ENCODE measurements at places on chromosomes 16 and 17.

- peak; percentile 93 for DNase-seq
Measured at GRCh38 chr16:83513008-83513755, 294.6 kb upstream of the HSBP1 start.

GRCh38 chr17:38653230-38653629 lies 21.5 kb downstream of the EPOP start:
- DNase-seq: no peak

DNA sequence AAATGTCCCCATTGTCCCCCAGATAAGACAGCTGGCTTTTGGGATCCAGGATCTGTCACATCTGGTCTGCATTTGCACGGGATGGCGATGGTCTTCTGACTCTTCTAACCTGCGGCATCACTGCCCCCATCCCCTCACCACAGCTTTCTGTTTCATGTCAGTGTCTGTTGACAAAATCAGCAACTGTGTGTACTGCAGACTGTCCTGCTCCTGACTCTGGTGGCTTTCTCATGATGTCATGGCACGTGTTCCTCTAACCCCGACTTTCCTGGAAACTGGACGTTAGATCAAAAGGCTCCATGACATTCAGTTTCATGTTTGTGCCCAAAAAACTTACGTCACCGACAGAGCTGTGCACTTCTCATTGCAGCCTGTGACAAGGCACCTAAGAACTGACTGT lies 30.1 kb upstream of the CPNE2 start:
- DNase-seq: no peak

DNA sequence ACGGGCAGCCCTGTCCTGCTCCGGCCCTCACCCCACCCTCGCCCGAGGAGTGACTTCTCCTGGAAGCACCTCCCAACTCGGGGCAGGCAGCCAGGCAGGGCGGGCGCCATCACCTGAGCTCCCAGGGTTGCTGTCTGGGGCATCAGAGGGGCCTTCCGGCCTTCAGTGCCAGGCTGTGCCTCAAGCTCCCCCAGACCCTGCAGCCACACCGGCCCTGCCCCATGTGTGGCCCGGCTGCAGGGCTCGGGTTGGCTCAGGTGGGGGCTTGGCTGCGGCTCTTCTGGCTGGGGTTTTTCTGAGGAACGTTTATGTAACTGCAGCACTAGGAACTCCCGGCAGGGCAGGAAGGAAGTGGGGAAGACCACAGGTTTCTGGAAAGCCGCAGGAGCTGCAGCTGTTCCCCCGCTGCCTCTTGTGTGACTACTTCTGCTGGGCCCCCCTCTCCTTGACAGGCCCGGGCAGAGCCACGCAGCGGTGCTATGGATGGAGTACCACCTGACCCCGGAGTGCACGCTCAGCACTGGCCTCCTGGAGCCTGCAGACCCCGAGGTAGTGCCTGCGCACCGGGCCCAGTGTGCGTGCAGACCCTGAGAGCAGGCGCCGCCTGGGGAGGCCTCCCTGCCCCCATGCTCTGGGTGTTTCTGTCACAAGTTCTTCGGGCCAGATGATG lies 45.6 kb downstream of the PRMT7 start:
- DNase-seq: no peak

DNA sequence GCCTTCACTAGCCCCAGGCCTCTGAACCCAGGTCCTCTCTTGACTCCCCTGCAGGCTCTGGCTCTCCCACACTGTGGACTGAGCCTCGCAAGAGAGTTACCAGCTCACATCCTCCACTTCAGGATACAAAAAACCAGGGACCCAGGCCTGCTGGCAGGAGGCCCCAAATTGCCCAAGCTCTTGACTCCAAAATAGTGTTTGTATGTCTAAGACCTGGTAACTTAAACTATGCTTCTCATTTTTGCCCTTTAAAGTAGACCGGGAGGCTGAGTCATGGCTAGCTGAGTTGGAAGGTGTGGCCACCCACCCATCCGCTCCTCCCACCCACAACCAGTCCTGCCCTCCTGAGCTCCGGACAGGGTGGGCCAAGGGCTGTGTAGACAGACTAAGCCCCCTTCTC lies 250.0 kb downstream of the SOX9 start:
- DNase-seq: peak; percentile 55

- DNase-seq: no peak
Measured at GRCh38 chr16:85457366-85457765, 155.8 kb upstream of the GSE1 start.

GRCh38 chr16:75342308-75342811 lies 90.9 kb upstream of the BCAR1 start:
- peak; percentile 43 for DNase-seq

DNA sequence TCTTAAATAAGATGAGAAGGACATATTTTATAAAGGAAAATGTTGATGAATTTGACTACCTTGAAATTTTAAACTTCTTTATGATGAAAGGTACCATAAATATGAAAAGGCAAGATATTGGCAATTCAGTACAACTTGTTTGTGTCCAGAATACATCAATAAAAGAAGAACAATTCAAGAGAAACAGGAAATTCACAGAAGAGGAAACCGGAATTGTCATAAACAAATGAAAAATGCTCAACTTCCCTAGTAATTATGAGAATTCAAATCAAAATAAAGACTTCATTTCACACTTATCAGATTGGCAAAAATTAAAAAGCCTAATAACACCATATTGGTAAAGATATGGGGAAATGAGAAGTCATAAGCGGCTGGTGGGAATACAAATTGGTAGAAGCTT lies 54.3 kb downstream of the WSB1 start:
- no peak for DNase-seq

DNA sequence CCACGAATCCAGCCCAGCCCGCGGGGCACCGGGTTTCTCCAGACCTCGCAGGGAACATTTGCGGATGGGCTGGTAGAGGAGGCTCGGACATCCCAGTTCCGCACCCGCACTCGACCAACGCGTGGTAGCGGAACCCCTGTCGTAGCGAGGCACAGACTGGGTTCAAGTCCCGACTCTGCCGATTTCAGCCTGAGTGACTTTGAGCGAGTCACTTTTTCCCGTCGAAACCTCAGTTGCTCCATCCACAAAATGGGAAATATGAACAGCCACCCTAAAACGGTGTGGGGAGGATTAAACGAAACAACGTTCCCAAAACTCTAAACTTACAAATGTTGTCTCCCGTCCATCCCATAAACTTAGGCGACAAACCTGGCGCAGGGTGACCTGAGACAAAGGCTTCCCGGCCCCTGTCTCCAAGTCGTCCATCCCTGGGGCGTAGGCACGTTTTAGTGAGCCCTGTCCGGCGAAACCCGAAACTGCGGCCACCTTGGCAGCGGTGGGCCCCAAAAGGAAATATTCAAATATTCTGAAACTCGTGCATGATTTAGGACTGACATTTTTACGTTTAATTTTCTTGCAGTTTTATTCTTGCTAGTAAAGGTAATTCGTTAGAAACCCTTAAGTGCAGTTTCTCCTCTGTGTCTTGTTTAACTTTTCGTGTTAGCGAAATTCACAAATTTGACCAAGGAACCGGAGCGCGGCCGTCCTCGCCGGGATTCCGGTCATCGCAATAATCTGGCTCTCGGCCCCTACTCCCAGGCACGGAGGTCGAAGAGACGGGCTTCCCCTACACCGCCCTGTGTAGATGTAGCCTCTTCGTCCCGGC lies 1.9 kb upstream of the MLLT6 start:
- DNase-seq: no peak

DNA sequence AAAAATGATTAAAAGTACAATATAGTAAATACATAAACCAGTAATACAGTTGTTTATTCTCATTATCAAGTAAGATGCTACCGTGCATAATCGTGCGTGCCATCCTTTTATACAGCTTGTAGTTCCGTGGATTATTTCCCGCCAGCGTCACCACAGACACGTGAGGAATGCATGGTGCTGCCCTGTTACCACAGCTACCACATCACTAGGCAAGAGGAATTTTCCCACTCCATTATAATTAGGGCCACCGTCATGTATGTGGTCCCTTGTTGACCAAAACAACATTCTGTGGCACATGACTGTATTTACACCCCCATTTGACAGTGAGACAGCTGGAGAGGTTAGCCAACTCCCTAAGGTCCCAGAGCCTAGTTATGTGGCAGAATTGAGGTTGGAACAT lies 30.5 kb upstream of the LGALS9 start:
- no peak for DNase-seq

DNA sequence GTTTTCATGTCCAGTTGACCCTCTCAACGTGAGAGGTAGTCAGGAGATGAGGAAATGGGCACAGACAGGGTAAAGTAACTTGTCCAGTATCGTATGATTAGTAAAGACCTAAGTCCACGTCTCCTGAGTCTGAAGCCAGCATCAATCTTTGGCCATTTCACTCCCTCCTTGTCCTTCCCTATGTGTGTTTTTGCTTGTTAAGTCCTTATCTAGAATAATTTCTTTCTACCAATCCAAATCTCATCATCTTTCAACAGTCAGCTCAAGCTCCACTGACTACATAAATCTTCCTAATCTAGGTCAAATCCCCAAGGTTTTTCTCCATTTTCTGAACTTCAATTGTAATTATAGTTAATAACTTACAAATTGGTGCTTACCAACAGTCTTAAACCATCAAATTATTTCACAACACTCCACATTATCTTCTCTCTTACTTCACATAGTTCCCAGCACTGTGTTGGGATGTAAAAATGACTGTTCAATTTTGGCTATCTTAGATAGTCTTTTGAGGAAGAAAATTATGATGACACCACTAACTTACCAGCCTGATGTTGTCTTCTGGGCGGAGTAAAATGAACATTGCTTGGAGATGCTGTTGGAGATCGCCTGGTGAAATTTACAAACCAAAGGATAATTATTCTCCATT lies 72.3 kb upstream of the CORO6 start:
- DNase-seq: no peak

GRCh38 chr17:40493697-40494096 lies 7.7 kb downstream of the TNS4 start:
- DNase-seq: no peak

DNA sequence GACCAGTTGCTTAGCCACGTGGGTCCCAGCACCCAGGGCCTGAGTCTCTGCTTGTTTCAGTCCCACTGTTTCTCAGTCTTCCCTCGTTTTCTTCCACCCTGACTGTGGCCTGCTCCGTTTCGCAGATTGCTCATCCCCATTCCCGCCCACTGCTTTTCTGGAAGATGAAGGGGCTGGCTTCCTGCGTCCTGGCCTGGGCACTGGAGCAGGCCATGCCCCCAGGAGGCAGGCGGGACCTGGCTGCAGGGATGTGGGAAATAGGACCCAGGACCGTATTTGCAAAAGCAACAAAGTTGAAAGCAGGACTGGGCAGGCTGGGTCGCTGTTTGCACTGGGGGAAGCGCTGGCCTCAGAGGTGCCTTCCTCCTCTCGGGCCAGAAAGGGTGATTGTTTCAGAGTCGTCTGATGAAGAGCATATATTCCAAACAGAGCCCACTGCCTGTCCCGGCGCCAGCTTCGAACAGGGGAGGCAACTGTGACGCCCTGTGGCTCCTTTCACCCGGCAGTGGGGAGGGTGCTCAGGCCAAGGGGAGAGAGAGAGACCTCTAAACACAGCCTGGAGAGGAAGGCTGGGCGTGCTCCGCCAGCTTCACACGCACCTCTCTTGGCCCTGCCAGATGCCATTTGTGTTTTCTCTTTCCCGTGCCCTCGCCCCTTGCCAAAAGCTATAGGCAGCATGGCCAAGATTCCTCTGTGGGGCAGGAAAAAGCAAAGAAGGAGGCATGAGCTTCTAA lies 108.6 kb downstream of the CMIP start:
- DNase-seq: no peak

GRCh38 chr16:22677024-22677830 lies 136.7 kb upstream of the HS3ST2 start:
- no peak for DNase-seq

DNA sequence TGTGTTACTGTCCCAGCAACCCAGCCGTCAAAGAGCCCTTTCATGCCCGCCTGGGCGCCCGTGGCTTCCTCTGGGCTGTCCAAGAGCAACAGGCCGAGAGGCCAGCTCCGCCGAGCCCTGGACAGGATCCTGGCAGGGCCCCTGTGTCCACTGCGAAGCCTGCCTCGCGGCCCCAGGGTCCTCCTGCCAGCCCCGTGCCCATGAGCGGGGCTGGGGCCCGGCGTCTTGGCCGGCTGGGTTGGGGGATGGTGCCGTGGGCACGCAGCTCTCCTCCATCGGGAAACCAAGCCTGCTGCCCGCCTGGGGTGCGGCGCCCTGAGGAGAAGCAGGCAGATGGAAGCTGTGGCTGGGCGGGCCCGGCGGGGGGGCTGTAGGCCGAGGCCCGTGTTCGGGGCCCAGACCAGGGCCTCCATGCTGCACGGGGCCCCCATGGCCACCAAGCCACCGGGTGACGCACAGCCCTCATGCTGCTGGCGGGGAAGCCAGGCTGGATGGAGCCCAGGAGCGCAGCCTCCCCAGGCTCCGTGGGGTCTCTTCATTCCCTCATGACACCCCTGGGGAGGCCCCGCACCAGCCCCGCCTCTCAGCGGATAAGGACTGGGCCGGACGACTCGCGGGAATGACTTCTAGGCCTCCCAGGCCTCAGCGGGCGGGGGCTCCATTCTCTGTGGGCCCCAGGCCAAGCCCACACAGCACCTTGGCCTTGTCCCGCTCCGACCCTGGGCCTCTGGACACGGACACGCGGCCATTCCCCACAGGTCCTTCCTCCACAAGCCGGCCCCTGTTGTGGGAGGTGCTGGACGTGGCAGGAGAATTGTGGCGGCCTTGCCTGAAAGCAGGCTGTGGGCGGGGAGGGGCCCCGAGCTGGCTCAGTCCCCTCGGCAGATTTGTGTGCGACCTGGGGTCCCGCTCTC lies at the start of gene C1QTNF8:
C1QTNF8 (minus strand) TSS at position 76 of the 914 bp plus-strand sequence. CDS start 1,322 bp downstream, outside the sequence.
- DNase-seq: no peak

GRCh38 chr17:61699694-61700093 lies 108.7 kb upstream of the NACA2 start:
- no peak for DNase-seq

GRCh38 chr16:53588081-53588648 lies 85.2 kb upstream of the AKTIP start:
- DNase-seq: no peak

DNA sequence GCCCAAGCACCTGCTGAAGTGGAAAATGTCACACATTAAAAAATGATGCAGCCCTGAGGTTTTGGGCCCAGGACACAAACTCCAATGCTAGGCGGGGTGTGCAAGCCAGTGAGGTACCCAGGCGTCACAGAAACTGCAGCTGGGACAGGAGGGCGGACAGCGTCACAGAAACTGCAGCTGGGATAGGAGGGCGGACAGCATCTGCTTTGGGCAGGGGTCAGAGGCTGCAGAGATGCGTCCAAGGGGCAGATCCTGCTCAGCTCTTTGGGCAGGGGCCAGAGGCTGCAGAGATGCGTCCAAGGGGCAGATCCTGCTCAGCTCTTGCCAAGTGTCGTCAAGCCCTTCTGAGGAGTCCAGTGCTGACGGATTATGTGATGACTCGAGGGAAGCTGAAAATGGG lies 43.9 kb upstream of the RCVRN start:
- DNase-seq: no peak

DNA sequence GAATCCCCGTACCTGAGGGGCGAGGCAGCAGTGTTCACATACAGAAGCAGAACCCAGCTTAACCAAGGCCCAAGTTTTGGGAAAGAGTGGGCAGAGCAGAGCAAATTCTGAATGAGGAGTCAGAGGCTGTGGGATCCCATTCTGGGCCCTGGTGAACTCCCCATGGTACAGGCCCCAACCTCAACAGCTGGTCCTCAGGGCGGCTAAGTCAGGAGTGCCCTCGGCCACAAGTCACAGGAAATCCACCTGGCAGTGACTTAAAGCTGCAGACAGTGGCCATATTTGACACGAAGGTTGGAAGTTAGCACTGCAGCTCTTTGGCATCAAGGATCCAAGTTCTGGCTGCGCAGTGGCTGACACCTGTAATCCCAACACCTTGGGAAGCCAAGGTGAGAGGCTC lies 237.1 kb downstream of the PARN start:
- no peak for DNase-seq

- DNase-seq: no peak
Measured at GRCh38 chr17:76191896-76192295, 48.4 kb downstream of the RNF157 start.

- no peak for DNase-seq
Measured at GRCh38 chr16:57049678-57050077, 42.7 kb upstream of the CPNE2 start.

- DNase-seq: peak; percentile 30
Measured at GRCh38 chr16:88405216-88406060, 22.7 kb downstream of the ZNF469 start.

Data from brain microvascular endothelial cell (primary cell).